AG04449 (cell line): ENCODE measurements at places on chromosomes 1 and 21.

GRCh38 chr21:44003307-44003966, 8.7 kb upstream of the TRAPPC10 start:
- no peak for DNase-seq

GRCh38 chr1:182622901-182623528, 18.8 kb upstream of the RGS16 start:
- no peak for DNase-seq

DNA sequence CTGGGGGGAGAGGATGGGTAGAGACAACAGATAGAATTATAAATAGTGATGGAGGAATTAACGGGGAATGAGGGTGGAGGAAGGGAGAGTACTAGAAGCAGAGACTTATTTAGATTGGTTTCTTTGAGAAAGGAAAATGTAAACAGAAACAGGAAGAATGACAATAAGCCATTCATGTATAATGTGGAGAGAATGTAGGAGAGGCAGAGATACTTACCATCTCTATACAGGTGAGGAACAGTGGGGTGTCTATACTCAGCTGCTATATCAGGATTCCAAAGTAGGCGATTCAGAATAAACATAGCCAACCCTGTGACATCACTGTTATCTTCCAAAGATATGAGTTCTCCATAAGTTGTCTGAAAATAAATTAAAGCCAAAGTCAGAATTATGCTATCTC, 16.8 kb downstream of the ASPM start:
- no peak for DNase-seq

- DNase-seq, result no peak
Observed at GRCh38 chr1:153119491-153119971, 6.2 kb upstream of the SPRR2F start.

GRCh38 chr1:56715156-56715555, 70.0 kb downstream of the PRKAA2 start:
- peak; percentile 3 for DNase-seq

- DNase-seq, result no peak
Observed at GRCh38 chr1:60921175-60921574, 161.2 kb upstream of the NFIA start.
